Lung (tissue), 17 donors: ENCODE measurements at places on chromosomes 7 and 10.

- DNase-seq = no peak
- no peak overlapping the region for H3K27ac ChIP-seq
- no peaks in the 10 kb centered on the region for H3K4me1 ChIP-seq
- no peaks in the 10 kb centered on the region for H3K36me3 ChIP-seq
Observed at GRCh38 chr10:130745251-130745650, 566.3 kb downstream of the TCERG1L start.

- no peaks in the 10 kb centered on the region for H3K4me1 ChIP-seq
- H3K27ac ChIP-seq = no peak overlapping the region
- no peak overlapping the region for H3K4me3 ChIP-seq
- H3K27me3 ChIP-seq = no peaks in the 10 kb centered on the region
- H3K36me3 ChIP-seq = no peaks in the 10 kb centered on the region
Observed at GRCh38 chr10:7243873-7244272, 167.0 kb downstream of the SFMBT2 start.

DNA sequence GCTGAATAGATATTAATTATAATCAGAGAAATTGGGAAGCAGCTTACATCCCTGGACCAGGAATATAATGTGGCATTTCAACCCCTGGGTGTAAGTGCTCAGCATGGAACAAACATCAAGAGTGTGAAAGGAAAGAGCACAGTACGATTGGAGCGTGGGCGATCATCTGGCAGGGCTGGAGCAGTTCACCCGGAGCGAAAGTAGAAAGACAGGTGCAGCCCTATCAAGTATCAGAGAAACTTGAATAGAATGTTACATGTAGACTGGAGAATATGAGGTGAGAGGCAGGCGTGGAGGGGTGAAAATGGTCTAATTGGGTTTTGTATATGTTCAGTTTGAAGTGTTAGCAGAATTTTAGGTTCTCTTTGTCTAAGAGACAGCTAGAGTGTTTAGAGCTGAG, 303.0 kb downstream of the MDFIC start:
- no peak overlapping the region for H3K4me3 ChIP-seq
- H3K4me1 ChIP-seq = no peaks in the 10 kb centered on the region
- no peak for DNase-seq
- no peaks in the 10 kb centered on the region for H3K36me3 ChIP-seq
- no peaks in the 10 kb centered on the region for H3K27me3 ChIP-seq

- no peaks in the 10 kb centered on the region for H3K27me3 ChIP-seq
- H3K4me3 ChIP-seq = no peak overlapping the region
- no peaks in the 10 kb centered on the region for H3K36me3 ChIP-seq
- H3K4me1 ChIP-seq = no peaks in the 10 kb centered on the region
Observed at GRCh38 chr10:98528166-98528804, 81.5 kb upstream of the HPS1 start.

GRCh38 chr10:71094712-71095390, 117.5 kb upstream of the UNC5B start:
- no peak for DNase-seq
- no peaks in the 10 kb centered on the region for H3K36me3 ChIP-seq
- H3K27ac ChIP-seq = no peak overlapping the region
- no peak overlapping the region for H3K4me3 ChIP-seq

- H3K4me1 ChIP-seq = no peaks in the 10 kb centered on the region
- no peak overlapping the region for H3K27ac ChIP-seq
- no peaks in the 10 kb centered on the region for H3K36me3 ChIP-seq
- no peak overlapping the region for H3K4me3 ChIP-seq
- no peaks in the 10 kb centered on the region for H3K27me3 ChIP-seq
- no peak for DNase-seq
Observed at GRCh38 chr10:47058032-47058702, 146.9 kb downstream of the PTPN20 start.
